Hepatocyte (in vitro differentiated cells): ENCODE measurements at places on chromosomes 4 and X. TPM values are rescaled to one million over a fixed set of nuclear protein-coding genes. Genes with fewer than 3 reads are reported as not detected.
A peak's percentile ranks its signal among the peaks of the same experiment; 100 is the strongest.

DNA sequence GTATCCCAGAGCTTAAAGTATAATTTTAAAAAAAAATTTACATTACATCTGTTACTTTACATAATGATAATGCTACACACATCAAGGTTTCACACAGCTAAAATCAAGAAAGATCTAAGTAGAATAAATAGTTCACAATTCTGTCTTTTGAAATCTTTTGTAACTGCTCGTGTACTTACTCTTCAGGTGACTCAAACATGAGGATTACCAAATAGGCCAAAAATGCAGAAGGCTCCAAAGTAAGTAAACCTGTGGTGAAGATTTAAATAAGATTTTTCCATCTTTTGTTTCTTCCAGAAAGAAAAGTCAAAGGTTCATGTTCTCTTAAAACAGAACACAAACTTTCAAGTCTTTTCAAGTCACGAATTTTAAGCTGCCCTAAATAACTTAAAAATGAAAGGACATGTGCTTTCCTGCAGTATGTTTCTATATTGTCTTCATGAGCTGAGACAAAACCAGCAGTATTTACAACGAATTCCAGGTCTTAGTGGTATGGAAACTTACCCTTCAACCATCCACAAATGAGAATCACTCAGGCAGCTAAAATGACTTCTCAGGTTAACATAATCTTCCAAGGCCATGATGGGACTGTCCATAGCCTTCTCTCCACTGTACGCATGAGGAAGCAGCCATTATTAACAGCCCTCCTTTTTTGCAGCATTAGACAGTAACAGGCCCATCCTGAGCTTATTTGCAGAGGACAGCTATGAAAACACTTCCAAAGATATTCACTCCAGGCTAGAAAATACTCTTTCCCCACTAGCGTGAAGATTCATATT lies 172.8 kb upstream of the EDNRA start:
- no peaks in the 10 kb centered on the region for H3K4me1 ChIP-seq
- no peaks in the 10 kb centered on the region for H3K36me3 ChIP-seq
- DNase-seq = no peak
- no peak overlapping the region for H3K4me3 ChIP-seq

- no peak overlapping the region for H3K4me3 ChIP-seq
- no peak for DNase-seq
- H3K27me3 ChIP-seq = no peaks in the 10 kb centered on the region
- no peaks in the 10 kb centered on the region for H3K36me3 ChIP-seq
- no peaks in the 10 kb centered on the region for H3K4me1 ChIP-seq
- H3K27ac ChIP-seq = no peak overlapping the region
Observed at GRCh38 chrX:139875841-139876240, 57.0 kb downstream of the ATP11C start.

GRCh38 chr4:87216469-87216868 lies 3.9 kb downstream of the KLHL8 start:
- no peak overlapping the region for H3K27ac ChIP-seq
- no peaks in the 10 kb centered on the region for H3K36me3 ChIP-seq
- DNase-seq = no peak
- no peaks in the 10 kb centered on the region for H3K27me3 ChIP-seq
- H3K4me1 ChIP-seq = peaks cover 11% of the 10 kb centered on the region

- H3K36me3 ChIP-seq = no peaks in the 10 kb centered on the region
- H3K27ac ChIP-seq = no peak overlapping the region
- H3K4me3 ChIP-seq = no peak overlapping the region
- no peaks in the 10 kb centered on the region for H3K4me1 ChIP-seq
- no peak for DNase-seq
Observed at GRCh38 chrX:120350450-120351138, 11.3 kb upstream of the ATP1B4 start.

AMTN gene
- total RNA-seq = not detected in 2 replicates

- no peak overlapping the region for H3K4me3 ChIP-seq
- H3K27me3 ChIP-seq = no peaks in the 10 kb centered on the region
- DNase-seq = no peak
- no peaks in the 10 kb centered on the region for H3K36me3 ChIP-seq
- H3K4me1 ChIP-seq = peaks cover 4% of the 10 kb centered on the region
- H3K27ac ChIP-seq = no peak overlapping the region
Observed at GRCh38 chr4:118839221-118839927, 3.4 kb upstream of the SEC24D start.

CXCL11 gene
- not detected in 2 replicates for total RNA-seq

GRCh38 chr4:100979736-100980135 lies 367.6 kb downstream of the PPP3CA start:
- H3K4me1 ChIP-seq = no peaks in the 10 kb centered on the region
- H3K27ac ChIP-seq = peak overlapping the region; percentile 49
- H3K4me3 ChIP-seq = no peak overlapping the region

- peak; percentile 71 for DNase-seq
- H3K27ac ChIP-seq = no peak overlapping the region
- no peaks in the 10 kb centered on the region for H3K27me3 ChIP-seq
- H3K36me3 ChIP-seq = no peaks in the 10 kb centered on the region
- no peaks in the 10 kb centered on the region for H3K4me1 ChIP-seq
Observed at GRCh38 chr4:65007841-65008439, 598.7 kb upstream of the TECRL start.

PABPC1L2A gene
- total RNA-seq = not detected in 2 replicates

- no peaks in the 10 kb centered on the region for H3K36me3 ChIP-seq
- no peak for DNase-seq
- no peaks in the 10 kb centered on the region for H3K27me3 ChIP-seq
- H3K4me3 ChIP-seq = no peak overlapping the region
- H3K27ac ChIP-seq = no peak overlapping the region
Observed at GRCh38 chrX:32954125-32954524, 257.2 kb downstream of the DMD start.

VGLL1 gene
- 4.1 and 4.8 TPM in 2 replicates for total RNA-seq

DNA sequence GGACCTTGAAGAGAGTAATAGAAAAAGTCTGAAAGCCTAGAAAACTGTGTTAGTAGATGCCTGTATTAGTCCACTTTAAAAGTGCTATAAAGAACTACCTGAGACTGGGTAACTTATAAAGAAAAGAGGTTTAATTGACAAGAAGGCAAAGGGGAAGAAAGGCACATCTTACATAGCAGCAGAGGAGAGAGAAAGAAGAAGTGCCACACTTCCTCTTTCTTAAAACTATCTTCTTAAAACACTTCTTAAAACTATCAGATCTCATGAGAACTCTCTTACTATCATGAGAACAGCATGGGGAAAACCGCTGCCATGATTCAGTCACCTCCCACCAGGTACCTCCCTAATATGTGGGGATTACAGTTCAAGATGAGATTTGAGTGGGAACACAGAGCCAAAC lies 18.8 kb upstream of the COL25A1 start:
- H3K4me1 ChIP-seq = no peaks in the 10 kb centered on the region
- no peaks in the 10 kb centered on the region for H3K27me3 ChIP-seq
- no peak for DNase-seq
- no peaks in the 10 kb centered on the region for H3K36me3 ChIP-seq

DNA sequence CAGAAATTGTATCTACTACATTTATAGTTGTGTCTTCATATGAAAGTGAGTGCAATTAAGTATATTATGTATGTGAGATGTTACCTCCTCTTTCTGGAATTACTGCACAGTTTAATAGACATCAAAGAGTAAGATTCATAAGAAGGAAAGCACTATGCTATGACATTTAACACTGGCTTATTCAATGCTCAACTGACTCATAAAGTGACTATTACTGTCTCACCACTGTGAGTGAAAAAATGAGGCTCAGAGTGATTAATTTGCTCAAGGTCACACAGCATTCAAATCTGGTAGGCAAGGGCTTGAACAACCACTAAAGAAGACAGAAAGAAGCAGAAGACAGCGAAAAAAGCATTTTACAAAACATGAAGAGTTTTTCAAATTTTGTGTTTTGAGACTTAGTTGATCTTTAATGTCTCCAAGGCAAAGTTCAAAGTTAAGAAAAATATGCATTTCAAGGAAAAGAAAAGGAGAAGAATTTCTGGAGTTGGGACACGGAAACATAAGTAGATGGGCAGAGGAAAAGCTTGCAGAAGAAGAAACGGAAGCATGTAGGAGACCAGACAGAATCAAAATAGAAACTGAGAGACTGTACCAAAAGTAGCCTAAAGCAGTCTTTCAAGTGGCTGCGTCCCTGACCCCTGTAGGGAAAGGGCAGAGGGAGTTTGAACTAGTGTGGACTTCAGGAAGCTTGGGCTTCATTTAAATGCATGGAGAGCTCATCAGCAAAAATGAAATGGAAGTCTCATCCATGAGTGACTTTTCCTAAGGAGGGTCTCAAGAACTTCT lies 66.3 kb downstream of the KCNIP4 start:
- no peaks in the 10 kb centered on the region for H3K4me1 ChIP-seq
- no peak for DNase-seq
- H3K4me3 ChIP-seq = no peak overlapping the region
- no peaks in the 10 kb centered on the region for H3K27me3 ChIP-seq
- H3K36me3 ChIP-seq = no peaks in the 10 kb centered on the region
- no peak overlapping the region for H3K27ac ChIP-seq

DNA sequence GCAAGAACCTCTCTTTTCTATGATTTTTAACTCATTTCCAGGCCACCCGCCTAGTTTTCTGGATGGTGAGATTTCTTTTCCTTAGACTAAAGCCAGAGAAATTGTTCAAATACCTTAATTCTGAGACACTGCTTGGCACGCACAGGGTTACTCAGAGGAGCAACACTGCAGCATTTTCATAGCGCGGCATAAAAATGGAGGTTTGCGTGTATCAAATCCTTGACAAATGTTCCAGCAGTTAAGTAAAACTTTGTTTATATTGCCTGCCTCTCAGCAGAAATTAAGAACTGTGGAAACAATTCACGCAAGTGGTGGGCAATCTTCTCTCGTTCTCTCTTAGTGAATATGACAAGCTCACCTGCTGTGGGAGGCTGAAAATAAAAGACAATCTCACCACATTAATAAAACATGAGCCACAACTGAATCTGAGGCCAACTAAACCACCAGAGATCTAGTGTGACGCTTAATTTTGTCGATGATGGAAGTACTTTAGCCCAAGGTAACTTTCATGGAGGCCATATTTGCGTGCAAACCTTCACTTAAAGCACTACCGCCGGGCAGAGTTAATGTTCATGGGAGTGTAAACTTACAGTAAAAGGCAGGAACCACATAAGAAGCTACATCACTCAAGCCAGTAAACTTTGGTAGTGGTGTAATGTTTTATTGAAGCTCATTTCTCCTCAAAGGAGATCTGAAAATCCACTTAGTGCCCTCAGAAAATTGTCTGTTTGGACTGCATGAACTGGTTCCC lies 894.8 kb upstream of the EPHA5 start:
- no peak overlapping the region for H3K4me3 ChIP-seq
- peaks cover 5% of the 10 kb centered on the region for H3K4me1 ChIP-seq

DNA sequence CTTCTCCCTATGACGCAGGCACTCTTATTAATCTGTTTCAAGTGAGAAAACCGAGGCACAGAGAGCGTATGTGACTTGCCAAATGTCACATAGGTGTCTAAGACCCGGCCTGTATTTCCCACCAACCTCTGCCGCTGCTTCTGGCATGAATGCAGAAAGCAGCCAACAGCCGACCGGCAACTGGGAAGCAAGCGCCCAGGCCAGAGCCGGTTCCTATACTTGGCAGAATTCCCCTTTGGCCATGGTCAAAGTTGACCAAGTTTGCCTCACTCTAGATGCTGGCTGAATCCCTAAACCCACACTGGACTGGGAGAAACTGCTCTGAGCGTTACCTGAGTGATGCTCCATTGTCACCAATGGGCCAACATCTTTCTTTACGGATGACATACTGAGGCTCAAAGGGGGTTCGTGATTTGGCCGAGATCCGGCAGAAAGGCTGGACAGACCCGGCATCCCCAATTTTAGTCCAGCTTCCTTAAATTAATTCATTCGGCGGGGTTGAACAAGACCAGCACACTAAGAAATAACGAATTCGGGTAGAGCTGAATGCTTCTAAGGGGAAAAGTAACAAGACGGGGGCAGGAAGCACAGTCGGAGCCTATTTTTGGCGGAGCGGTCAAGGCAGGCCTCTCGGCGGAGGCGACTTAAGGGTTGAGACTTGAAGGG lies 11.2 kb downstream of the MSX1 start:
- no peaks in the 10 kb centered on the region for H3K36me3 ChIP-seq
- H3K4me1 ChIP-seq = peaks cover 18% of the 10 kb centered on the region
- DNase-seq = no peak
- no peak overlapping the region for H3K27ac ChIP-seq
- no peak overlapping the region for H3K4me3 ChIP-seq

DNA sequence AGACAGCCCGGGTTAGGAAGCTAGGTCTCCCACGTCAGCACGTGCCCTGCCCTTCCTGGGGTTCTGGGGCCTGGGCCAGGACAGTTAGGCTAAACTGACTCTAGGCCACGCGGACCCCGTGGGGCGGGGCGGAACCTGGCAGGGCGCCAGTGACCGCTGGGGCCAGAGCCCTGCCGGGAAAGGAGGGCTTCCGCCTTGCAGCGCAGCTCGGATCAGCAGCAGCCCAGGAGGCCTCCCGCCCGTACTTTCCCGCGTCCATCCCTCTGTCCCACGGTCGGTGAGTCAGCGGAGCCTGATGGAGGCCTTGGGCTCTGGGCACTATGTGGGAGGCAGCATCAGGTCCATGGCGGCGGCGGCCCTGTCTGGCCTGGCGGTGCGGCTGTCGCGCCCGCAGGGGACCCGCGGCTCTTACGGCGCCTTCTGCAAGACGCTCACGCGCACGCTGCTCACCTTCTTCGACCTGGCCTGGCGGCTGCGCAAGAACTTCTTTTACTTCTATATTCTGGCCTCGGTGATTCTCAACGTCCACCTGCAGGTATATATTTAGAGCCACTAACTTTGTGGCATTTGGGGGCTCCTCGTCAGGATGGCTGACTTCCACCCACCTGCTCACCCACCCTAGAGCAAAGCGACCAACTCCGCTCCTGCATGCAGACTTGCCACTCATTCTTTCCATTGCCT lies at the start of gene SMIM10:
Gene SMIM10, plus strand, starts transcription at position 191 of the 681 bp plus-strand sequence. Its CDS starts 105 bp downstream, at position 296.
- peak; percentile 72 for DNase-seq
- H3K4me3 ChIP-seq = no peak within 1 kb of the TSS
- H3K36me3 ChIP-seq = no peaks in the 10 kb centered on the region
- H3K27me3 ChIP-seq = no peaks in the 10 kb centered on the region
- H3K4me1 ChIP-seq = no peaks in the 10 kb centered on the region
